ENCODE measurements at places on chromosomes 2 and 18. TPM values are rescaled to one million over a fixed set of nuclear protein-coding genes. Genes with fewer than 3 reads are reported as not detected.
A peak's percentile ranks its signal among the peaks of the same experiment; 100 is the strongest.

DNA sequence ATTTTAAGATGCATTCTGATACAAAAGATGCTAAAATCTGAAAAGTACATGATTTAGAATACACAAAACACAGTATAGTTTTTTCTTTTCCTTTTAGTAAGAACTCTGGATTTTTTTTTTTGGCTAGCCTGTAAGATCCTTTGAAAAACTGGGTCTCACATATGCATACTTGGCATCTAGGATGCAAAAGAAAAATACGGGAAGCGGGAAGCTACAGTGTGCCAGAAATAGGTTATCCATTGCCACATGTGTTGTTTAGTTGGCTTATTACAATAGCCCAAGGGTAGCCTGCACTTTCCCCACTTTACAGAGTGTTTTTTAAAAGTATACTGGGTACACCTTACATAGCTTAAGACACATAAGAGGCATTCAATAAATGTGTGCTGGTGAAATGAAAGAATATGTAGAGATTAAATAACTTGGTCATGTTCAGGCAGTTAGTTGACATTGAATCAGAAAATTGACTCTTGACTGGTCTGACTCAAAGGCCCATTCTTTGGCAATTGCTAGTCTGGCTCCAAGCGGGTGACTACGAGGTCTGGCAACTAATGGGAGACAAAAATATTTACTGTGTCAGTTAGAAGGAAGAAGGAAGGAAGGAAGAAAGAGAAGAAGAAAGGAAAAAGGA, 286.8 kb upstream of the TRIB2 start:
- no peak for DNase-seq

DNA sequence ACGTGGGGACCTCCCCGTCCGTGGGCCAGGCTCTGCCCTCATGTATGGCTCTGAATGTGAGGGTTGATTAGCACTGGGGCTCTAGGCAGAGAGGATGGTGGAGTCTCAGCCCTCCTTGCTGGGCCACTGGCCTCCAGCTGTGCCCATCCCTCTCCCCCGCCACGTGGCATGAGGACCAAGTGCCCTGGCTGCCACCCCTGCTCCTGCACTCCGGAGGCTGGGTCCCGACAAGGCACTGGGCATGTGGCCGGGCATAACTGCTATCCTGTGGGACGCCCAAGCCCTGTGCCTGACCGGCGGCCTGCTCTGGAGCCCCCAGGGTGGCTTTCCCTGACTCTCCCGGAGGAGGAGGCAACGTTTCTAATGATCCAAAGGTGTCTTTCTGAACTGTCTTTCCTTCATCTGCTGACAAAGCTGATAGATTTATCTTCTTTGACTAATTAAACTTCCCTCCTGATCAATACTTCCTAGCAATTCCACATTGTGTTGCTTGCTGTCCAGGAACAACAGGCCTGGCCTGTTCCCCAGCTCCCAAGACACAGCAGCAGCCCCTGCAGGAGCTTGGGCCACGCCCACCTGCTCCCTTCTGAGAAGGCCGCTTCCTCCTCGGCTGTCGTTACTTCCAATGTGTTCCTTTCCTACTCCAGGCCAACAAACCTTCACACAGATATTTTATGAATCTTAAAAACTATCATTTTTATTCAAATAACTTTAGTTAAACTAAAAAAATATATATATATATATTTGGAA, 132.0 kb downstream of the SNTG2 start:
- DNase-seq: peak; percentile 78

- DNase-seq: no peak
Measured at GRCh38 chr18:48706731-48707130, 167.9 kb downstream of the CTIF start.

Gene C2orf66
- not detected for total RNA-seq

Measured in H7 (cell line).